ENCODE measurements at places on chromosomes 12 and 14.

DNA sequence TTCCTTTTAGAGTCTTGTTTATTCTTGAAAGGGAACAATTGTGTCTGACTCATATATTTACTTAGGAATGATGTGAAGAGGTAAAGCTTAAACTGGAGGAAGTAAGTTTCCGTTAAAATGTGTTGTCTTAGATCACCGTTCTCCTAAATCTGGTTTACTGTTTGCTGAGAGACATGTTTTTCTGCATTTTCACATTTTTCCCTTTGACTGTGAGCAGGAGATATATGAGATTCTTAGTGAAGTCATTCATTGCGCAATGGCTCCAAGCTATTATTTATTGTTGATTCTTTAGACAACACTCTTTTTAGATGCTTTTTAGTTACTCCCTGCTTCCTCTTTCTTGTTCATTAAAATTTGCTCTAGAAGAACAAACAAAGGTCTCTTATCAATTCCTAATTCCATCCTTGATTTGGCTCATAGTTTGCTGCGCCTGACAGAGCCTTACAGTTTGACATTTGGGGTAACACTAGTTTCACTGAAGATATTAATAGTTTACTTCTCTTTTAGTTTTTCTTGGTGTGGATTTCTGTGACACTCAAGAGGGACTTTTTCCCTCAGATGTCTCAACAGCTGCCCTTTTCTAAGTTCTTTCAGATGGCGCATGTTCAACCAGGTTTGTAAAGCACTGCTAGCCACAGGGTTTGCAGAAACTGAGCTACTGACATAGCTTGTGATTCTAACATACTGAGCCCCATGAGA, 11.4 kb downstream of the CLECL1 start:
- DNase-seq, result no peak

DNA sequence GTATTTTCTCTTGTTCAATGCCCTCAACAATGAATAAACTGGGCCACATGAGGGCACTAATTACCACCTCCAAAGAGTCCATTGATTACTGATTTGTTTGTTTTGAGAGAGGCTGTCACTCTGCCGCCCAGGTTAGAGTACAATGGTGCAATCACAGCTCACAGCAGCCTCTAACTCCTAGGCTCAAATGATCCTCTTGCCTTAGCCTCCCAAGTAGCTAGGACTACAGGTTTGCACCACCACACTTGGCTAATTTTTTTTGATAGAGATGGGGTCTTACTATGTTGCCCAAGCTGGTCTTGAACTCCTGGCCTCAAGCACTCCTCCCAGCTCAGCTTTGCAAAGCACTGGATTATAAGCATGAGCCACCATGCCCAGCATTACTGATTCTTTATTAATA, 28.3 kb upstream of the SYCP3 start:
- no peak for DNase-seq

GRCh38 chr12:39431002-39431796, 11.7 kb downstream of the KIF21A start:
- no peak for DNase-seq

GRCh38 chr12:87074781-87075180, 818.6 kb upstream of the MGAT4C start:
- no peak for DNase-seq

DNA sequence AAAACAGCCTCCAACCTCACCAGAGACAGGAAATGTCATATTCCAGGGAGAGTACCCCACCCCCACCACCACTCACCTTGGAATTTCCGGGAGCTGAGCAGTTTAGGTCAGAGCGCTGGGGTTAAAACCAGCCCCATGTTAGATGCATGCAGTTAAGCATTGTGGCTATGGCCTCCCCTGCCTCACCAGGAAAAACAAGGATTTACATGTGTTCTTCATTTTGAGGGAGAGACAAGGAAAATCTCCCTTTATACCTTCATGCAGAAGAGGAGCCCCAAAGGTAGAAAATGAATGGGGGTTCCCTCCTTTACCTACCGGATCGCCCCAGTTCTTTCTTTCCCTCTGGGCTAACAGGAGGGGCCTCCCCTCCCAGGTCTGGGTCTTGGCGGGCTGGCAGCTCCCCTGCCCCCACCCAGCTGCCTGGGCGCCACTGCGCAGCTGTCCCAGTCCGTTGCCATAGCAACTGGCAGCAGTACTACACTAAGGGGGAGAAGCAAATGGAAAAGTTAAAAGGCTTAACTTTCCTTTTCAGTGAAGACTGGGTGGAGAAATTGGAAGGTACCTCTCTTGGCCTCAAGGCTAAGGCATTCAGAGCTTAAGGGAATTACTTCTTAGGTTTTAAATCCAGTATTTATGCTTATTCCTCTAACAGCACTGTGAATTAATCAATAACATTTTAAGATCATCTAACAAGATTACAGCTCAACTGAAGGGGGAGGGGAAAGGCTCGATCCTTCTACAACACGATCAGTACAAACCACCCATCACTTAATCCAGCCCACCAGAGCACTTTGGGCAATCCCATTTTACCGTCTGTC, 20.5 kb downstream of the CBX5 start:
- DNase-seq, result peak; percentile 49

GRCh38 chr14:67425608-67426007, 13.6 kb upstream of the PLEK2 start:
- no peak for DNase-seq

DNA sequence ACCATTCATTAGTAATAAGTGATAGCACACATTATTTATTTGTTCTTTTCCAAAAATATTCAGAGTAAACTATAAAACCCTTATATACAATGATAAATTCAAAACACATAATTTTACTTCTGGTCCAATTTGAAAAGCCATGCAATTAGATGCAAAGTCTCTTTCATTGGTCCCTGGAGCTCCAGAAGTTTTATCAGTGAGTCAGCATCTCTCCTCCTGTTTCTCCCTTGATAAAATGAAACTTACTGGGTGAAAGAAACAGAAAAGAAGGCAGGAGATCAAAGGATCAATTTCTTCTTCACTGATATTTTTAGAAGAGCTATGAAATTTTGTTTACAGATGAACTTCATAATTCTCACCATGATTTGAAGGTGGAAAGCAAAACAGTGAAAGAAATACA, 47.5 kb downstream of the IFNG start:
- no peak for DNase-seq

GRCh38 chr14:77832297-77832696, 32.4 kb downstream of the ADCK1 start:
- DNase-seq, result no peak

- DNase-seq, result peak; percentile 92
Observed at GRCh38 chr14:105045710-105046326, 19.4 kb downstream of the GPR132 start.

DNA sequence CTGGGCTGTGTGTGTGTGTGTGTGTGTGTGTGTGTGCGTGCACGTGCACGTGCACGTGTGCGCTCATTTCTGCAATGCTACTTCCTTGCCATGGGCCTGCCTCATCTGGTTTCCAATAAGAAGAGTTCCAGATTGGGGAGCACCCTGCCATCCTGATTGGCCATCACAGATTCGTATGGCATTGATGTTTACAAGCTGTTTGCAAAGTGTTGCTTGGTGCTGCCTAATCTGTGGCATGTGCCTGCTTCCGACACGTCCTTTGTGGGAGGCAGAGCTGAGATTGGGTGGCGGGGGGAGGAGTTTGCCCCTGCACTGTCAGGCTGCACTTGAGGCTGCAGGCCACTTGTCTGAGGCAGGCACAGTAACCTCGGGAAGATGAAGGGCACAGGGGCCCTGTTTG, 39.2 kb downstream of the SAMD4A start:
- DNase-seq, result no peak

DNA sequence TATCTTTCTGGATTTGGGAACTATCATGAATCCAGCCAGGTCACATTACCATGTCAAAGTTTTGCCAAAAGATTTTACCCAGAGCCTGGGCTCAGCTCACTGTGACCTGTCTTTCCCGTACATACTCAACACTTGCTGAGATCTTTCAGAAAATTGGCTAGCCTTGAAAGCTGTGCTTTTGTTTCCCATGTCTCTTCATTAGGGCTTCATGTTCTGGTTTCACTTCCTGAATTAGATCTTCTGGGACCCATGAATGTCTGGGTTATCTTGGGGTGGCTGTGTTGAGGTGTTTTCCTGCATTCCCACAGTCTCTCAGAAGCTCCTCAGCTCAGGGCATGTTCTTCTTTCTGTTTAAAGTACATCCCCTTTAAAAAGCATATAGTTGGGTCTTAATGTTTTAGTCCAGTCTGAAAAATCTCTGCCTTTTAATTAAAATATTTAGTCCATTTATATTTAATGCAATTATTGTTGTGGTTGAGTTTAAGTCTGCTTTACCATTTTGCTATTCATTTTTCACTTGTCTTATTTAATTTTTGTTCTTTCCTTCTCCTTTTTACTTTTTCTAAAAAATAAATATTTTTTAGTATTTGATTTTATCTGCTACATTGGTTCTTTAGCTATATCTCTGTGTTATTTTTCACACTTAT, 242.7 kb downstream of the VRK1 start:
- DNase-seq, result no peak

DNA sequence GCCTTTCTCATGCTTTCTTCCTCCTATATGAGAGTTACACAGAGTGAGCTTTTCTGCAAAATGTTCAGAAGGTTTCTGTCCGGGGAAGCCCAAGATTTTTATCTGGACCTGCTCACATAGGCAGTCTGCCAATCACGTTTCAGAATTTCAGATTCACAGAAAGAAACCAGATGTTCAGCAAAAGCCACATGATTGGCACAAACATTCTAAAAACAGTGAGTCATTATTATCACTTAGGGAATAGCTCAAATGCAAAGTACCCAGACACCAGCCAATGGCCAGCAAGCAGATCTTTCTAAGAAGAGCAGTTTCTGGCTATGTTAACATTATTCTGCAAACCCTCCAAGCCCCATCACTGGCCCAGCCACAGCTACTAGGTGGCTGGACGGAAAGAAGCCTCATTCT, 1558.5 kb upstream of the TMEM132C start:
- no peak for DNase-seq

GRCh38 chr12:30423330-30423729, 272.3 kb downstream of the IPO8 start:
- DNase-seq, result no peak

DNA sequence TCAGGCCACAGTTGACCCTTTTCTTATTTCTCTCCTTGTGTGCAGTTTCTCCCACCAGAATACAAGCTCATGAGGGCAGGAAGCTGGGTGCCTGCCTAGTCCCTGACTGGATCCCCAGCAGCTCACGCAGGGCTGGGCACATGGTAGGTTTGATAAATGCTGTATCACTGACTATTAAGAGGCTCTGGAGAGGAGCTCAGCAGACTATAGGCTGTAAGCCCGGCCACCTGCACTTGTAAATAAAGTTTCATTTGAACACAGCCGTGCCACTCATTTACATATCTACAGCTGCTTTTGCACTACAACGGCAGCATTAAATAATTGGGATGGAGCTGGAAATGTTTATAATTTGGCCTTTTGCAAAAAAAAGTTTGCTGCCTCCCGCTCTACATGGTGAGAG, 32.0 kb downstream of the CHGA start:
- no peak for DNase-seq

DNA sequence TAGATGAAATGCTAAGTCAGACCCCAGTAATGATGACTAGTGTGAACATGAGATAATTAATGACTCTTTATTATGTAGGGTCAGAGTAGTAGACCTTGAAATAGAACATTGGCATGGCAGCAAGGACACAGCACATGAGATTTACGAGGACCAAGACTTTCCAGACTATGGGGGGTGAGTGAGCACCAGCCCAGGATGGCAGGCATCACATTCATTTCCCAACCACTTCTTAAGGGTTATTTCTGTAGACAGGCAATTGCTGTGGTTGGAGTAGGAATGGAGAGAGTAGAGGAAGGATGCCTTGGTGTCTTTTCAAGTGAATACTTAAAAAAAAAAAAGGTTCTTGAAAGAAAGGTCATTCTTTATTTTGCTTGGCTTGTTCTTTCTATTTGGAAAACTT, 189.4 kb upstream of the DYRK2 start:
- no peak for DNase-seq

GRCh38 chr12:109385339-109386058, 37.8 kb downstream of the MYO1H start:
- peak; percentile 31 for DNase-seq

DNA sequence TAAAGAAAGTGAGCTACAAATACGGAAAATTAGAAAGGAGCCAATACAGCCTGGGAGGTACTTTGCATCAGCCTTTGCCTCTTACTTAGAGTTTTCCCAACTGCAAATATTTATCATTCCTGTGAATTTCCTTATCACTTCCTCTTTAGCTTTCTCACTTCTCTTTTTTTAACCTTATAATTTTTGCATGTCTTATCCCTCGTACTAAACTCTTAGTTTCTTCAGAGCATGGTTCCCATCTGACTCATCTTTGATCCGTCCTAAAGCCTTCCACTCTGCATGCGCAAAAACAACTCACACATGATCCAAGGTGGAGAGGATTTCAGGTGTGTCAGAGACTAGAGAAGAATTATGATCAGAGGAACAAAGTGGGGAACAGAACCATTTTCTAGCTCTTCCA, 9.6 kb upstream of the SNAPC1 start:
- no peak for DNase-seq

Measured in CD8-positive, alpha-beta T cell (primary cell).